Brain pericyte (primary cell): ENCODE measurements at places on chromosomes 2 and 18.

- DNase-seq = no peak
Observed at GRCh38 chr18:321865-322467, 54.1 kb upstream of the THOC1 start.

- DNase-seq = no peak
Observed at GRCh38 chr2:30932870-30933269, 125.6 kb upstream of the CAPN13 start.

GRCh38 chr2:174449033-174449432 lies 37.8 kb downstream of the GPR155 start:
- DNase-seq = no peak

DNA sequence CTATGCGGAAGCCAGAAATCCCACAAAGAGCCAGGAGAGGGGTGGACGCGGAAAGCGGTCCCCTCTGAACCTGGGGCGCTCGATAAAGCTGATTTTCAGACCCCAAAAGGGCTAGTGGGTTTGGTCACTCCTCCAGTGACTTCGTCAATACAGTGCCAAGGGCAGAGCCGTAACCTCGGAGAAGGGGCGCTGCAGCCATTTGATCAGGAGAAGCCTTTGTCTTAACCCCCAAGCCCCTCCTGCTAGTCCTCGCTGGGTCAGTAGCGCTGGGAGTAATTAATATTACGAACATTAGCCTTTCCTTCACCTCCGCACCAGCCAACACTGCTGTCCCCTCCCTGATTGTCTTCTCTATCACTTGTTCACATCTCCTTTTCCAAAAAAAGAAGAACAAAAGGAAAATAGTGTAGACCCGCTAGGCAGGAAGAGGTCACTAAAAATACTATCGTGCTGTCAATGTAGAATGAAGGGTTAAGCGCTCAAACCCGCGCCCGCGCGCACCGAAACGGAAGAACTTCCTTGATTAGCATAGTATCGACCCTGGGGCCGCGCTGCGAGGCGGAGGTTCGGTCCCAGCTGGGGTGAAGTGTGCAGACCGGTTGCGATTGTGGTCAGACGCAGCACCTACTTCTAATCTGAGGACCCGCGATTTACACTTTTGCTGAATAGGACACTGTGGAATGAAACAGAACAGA lies 63.2 kb upstream of the MAPRE2 start:
- DNase-seq = no peak

GRCh38 chr18:37457753-37458152 lies 107.8 kb downstream of the CELF4 start:
- DNase-seq = no peak

DNA sequence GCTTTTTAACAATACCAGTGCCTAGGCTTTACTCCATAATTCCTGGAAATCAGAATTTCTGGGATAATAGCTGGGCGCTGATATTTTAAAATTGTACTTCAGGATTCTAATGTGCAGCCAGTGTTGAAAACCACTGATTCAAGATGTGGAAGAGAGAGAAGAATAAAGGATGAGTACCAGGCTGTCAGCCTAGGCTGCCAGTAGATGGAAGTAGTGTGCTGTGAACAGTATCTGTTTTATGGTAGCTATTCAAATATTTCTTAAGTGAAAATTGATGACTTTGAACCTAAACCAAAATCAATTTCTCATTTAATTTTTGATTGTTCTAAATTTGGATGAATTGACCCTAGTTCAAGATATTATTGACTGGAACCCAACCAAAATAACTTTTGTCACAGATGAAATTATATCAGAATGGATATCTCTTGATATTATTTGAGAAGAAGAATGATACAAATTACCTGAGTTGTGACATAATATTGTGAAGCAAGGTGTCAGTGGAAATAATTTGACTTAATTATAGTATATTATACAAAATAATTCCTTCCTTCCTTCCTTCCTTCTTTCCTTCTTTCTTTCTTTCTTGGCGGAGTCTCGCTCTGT lies 88.0 kb downstream of the COMMD1 start:
- peak; percentile 20 for DNase-seq

DNA sequence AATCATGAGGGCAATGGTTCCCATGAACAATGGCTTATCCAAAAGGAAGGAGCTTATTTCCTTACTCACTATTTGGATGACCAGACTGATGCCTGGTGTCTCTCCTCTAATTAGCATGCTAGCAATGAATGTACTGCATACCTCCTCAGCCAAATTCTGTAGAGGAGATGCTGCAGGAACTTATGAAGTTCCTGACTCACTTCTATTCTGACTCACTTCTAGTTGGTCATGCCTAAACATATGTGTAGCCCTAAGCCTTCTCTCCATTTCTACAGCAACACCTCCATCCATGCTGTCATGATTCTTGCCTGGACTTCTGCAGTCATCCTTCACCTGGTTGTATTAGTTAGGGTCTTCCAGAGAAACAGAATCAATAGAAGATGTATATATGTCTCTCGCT lies 59.9 kb upstream of the MRPS9 start:
- DNase-seq = no peak

GRCh38 chr2:222797261-222797660 lies 63.6 kb upstream of the ACSL3 start:
- no peak for DNase-seq

GRCh38 chr2:126344493-126344892 lies 311.5 kb upstream of the GYPC start:
- no peak for DNase-seq

GRCh38 chr2:153871231-153872221 lies at the start of gene GALNT13:
GALNT13 (plus strand) TSS chr2:153871922.
- no peak for DNase-seq

GRCh38 chr2:25341011-25341727 lies 556 bp downstream of the DNMT3A start:
- DNase-seq = no peak

DNA sequence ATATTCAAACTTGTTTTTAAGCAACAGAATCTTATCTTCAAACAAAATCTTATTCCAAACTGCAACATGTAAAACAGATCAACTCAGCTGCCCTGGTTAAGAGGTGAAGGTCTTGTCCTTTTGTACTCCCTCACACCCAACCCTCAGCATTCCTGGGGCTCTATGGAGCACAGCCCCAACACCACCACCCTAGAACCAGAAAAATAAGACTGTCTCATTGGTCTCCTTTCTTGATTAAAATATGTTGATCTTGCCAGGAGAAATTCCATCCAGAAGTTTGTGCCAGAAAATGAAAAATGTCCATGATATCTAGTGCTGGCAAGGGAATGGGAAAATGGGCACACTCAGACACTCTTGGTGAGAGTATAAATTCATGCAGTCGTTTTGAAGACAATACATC lies 62.1 kb upstream of the TMEM17 start:
- no peak for DNase-seq

GRCh38 chr18:26134107-26134506 lies 438 bp downstream of the PSMA8 start:
- no peak for DNase-seq

DNA sequence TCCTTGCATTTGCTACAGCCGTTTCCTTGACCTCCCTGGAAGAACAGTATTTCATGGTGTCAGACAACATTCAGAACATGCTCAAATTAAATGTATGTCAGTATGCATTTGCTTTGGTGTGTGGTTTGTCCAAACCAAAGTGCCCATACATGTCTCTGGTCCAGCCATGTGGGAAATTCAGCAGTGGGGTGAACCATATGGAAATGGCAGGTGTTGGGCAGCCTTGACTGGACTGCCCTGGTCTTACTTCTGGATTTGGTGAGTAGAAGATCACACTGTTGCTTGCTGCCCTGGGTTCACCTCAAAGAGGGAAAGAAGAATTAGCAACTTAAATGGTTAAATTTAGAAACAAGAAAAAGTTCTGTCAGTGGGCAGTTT lies 84.5 kb downstream of the MSH2 start:
- DNase-seq = no peak

GRCh38 chr2:172775319-172775718 lies 39.7 kb downstream of the RAPGEF4 start:
- DNase-seq = no peak

- no peak for DNase-seq
Observed at GRCh38 chr2:54092940-54093339, 22.5 kb upstream of the ACYP2 start.

DNA sequence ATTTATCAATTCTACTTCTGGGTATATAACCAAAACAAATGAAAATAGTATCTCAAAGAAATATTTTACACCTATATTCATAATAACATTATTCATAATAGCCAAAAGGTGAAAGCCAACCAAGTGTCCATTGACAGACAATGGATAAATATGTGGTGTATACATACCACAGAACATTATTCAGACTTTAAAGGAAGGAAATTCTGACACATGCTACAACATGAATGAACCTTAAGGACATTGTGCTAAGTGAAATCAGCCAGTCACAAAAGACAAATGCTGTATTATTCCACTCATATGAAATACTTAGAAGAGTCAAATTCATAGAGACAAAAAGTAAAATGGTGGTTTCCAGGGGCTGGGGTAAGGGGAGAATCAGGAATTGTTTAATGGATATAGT lies 370.5 kb upstream of the CHAC2 start:
- no peak for DNase-seq

DNA sequence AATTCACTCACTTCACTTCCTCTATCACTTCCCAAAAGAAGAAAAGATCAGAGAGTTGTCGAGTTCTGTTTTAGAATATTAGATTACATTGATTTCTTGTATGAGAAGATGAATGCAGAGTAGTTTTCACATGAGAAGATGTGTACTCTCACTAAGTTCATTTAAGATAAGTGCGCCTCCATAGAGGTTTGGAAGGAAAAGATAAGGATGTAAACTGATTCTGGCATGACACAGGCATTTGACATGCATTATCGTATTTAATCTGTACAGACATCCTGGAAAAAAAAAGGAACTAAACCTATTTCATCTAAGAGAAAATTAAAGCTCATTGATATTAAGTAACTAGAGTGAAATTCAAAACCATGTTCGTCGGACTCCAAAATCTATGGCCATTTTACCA lies 152.2 kb upstream of the CRIM1 start:
- DNase-seq = no peak

DNA sequence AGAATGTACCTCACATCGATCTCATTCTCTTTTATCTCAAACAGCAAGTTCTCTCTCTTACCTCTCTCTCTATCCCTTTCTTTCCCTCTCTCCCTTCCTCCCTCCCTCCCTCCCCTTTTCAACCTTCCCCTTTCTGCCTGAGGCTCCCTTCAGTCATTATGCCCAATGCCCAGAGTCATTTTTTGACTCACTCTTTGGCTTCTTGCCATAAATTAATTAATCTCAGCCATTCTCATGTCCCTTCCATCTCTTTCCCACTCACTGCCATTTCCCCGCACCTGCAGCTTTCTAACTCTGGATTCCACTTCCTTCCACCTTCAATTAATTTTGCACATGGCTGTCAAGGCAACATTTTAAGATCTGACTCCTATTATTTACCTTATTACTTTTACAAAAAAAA lies 60.1 kb downstream of the EVA1A start:
- no peak for DNase-seq

DNA sequence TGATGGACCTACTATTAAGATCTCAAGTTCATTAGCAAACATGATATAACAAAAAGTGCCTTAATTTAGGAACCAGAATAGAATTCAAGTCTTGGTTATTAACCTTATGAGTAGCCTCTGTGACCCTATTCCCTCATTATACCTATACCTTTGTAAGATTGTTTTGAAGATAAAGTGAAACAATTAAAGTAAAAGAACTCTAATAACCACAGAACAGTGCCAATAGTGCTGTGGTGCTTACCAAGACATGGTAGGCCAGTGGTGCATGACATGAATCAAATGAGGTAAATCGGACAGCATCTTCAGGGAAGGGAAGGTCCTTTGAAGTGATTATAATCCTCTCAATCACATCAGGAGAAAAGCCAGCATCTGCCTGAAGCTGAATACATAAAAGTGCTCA lies 36.4 kb downstream of the METTL4 start:
- DNase-seq = no peak

GRCh38 chr2:69330781-69331180 lies 56.2 kb downstream of the GFPT1 start:
- no peak for DNase-seq

DNA sequence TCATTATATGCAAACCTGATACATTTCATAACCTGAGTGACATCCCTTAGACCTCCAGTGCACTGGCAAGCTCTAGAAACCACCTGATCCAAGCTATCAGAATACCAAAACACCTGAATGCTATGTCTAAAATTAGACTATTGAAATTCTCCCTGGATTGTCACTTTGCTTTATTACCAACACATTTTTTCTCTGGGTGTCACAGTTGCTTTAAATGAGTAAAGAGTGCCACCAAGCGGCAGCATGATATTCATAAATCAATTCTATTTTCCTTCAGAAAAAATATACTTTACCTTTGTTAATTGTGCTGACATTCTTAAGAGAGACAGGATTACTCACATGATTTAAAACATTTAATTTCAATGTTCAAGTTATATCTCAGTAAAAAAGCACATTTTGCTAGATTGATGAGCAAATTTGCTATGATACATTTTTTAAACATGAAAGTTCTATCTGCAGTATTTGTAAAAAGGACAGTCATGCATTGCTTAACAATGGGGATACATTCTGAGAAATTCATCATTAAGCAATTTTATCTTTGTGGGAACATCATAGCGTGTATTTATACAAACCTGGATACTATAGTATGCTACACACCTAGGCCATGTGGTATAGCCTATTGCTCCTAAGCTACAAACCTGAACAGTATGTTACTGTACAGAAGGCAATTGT lies 338.4 kb upstream of the SLC39A10 start:
- no peak for DNase-seq

- no peak for DNase-seq
Observed at GRCh38 chr18:1505856-1506255, 601.2 kb downstream of the ADCYAP1 start.

GRCh38 chr2:23617167-23617810 lies 232.3 kb downstream of the KLHL29 start:
- DNase-seq = no peak

DNA sequence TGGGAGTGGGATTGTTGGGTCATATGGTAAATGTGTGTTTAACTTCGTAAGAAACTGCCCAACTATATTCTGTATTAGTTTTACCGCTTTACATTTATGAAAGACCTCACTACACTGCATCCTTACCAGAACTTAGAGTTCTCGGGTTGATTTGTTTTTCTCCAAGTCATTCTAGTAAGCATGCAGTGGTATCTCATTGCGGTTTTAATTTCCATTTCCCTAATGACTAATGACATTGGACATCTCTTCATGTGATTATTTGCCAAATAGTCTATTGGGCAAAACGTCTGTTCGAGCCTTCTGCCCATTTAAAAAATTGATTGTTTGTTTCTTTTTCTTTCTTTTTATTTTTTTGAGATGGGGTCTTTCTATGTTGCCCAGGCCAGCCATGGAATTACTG lies 6.8 kb downstream of the FBLN7 start:
- no peak for DNase-seq

GRCh38 chr2:174697255-174697654 lies 67.0 kb downstream of the CHRNA1 start:
- no peak for DNase-seq

GRCh38 chr18:76697441-76697901 lies 124.9 kb upstream of the ZNF236 start:
- no peak for DNase-seq

- no peak for DNase-seq
Observed at GRCh38 chr2:203811491-203812221, 55.9 kb upstream of the CTLA4 start.

- DNase-seq = no peak
Observed at GRCh38 chr18:27478459-27478858, 293.4 kb upstream of the CHST9 start.
